ENCODE measurements at places on chromosomes 2 and 18. TPM values are rescaled to one million over a fixed set of nuclear protein-coding genes. Genes with fewer than 3 reads are reported as not detected.

GRCh38 chr18:22026362-22026761 lies 143.0 kb upstream of the GATA6 start:
- no peaks in the 10 kb centered on the region for H3K36me3 ChIP-seq
- no peaks in the 10 kb centered on the region for H3K4me1 ChIP-seq
- no peak for DNase-seq
- H3K27ac ChIP-seq, result no peak overlapping the region
- no peak overlapping the region for H3K4me3 ChIP-seq

GRCh38 chr2:239250216-239251081 lies 150.4 kb downstream of the HDAC4 start:
- no peak overlapping the region for H3K4me3 ChIP-seq
- H3K36me3 ChIP-seq, result no peaks in the 10 kb centered on the region
- H3K27me3 ChIP-seq, result no peaks in the 10 kb centered on the region

GRCh38 chr2:83582589-83582988 lies 876.5 kb downstream of the SUCLG1 start:
- H3K27ac ChIP-seq, result no peak overlapping the region
- H3K4me1 ChIP-seq, result no peaks in the 10 kb centered on the region
- no peaks in the 10 kb centered on the region for H3K27me3 ChIP-seq
- H3K36me3 ChIP-seq, result no peaks in the 10 kb centered on the region
- no peak overlapping the region for H3K4me3 ChIP-seq

DNA sequence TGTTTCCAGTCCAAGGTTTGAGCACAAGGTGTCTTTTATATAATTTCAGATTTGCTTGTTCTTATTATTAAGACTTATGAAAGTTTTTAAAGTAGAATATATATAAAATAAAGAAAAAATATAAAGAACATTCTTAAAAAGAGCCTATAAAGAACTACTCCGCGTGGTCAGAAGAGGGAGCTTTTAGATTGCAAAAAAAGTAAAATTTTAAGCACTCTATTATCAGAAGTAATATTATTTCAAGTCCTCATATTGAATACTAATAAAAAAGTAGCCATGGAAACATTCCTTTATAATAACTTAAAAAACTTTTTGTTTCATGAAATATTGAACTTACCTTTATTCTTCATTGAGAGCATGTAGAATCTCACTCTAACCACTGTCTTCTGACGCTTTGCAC lies 51.4 kb downstream of the LINC00305 start:
- no peaks in the 10 kb centered on the region for H3K36me3 ChIP-seq
- no peak overlapping the region for H3K4me3 ChIP-seq
- no peak overlapping the region for H3K27ac ChIP-seq
- H3K27me3 ChIP-seq, result peaks cover 1% of the 10 kb centered on the region

GRCh38 chr18:57581301-57581934 lies 5.1 kb downstream of the FECH start:
- no peaks in the 10 kb centered on the region for H3K4me1 ChIP-seq
- no peaks in the 10 kb centered on the region for H3K27me3 ChIP-seq

DNA sequence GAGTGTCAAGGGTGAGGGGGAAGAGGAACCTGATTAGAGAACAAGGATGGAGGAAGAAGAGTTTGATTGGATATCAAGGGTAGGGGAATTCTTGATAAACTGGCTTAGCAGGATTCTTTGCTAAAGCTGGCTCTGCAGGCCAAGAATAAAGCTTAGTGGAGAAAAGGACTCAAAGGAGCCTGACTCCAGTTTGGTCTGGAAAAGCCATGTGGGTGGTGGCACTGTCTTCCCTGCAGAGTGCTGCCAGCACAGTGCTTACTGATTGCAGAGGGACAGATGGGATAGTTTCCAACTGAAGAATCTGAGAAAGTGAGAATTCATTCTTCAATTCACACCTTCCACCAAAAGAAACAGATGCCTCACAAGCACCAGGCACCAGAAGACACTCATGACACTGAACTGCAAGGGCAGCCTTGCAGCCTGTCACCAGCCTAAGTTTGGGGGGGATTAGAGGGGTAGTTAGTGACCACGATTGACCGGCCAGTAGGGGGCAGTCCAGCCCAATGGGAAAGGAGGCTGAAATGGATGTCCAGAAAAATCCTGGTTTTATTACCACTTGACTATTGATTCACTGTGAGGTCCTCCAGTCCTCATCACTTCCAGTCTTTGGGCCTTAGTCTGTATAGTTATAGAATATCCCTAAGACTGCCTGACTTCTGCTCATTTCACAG lies 334.5 kb downstream of the SMAD2 start:
- H3K27ac ChIP-seq, result no peak overlapping the region
- no peak for DNase-seq
- H3K27me3 ChIP-seq, result no peaks in the 10 kb centered on the region
- H3K4me3 ChIP-seq, result no peak overlapping the region
- no peaks in the 10 kb centered on the region for H3K36me3 ChIP-seq

DNA sequence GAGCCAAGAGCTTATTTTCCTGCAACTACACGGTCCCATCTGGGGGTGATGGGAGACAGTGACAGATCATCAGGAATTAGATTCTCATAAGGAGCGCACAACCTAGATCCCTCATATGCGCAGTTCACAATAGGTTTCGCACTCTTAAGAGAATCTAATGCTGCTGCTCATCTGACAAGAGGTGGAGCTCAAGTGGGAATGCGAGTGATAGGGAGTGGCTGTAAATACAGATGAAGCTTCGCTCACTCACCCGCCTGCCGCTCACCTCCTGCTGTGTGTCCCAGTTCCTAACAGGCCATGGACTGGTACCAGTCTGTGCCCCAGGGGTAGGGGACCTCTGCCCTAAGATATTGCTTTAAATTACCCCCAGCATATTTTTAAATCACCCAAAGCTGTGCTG lies 10.8 kb downstream of the LRRFIP1 start:
- peaks cover 6% of the 10 kb centered on the region for H3K4me1 ChIP-seq
- H3K27me3 ChIP-seq, result no peaks in the 10 kb centered on the region
- H3K4me3 ChIP-seq, result no peak overlapping the region
- no peak overlapping the region for H3K27ac ChIP-seq
- no peak for DNase-seq
- H3K36me3 ChIP-seq, result no peaks in the 10 kb centered on the region

DNA sequence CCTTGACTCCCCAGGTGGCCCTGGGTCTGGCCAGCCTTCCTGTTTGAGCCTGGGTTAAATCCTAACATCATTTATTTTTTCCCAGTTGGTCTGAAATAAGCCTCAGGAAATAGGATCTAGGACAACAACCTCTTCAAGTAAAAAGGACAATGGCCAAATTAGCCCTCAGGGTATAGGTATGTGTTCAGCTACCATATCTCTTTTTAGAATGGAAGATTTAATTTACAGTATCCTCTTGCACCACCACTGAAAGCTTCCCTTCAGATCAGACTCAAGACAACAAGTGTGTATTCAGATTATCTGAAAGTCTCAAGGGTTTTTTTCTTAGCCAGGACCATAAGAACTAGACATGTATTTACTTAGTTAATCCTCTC lies 61.6 kb upstream of the CXCR4 start:
- no peak overlapping the region for H3K27ac ChIP-seq
- H3K4me3 ChIP-seq, result no peak overlapping the region
- H3K4me1 ChIP-seq, result no peaks in the 10 kb centered on the region
- DNase-seq, result no peak
- H3K27me3 ChIP-seq, result no peaks in the 10 kb centered on the region

GRCh38 chr18:65359479-65359878 lies 391.3 kb upstream of the CDH7 start:
- H3K27me3 ChIP-seq, result no peaks in the 10 kb centered on the region
- no peak for DNase-seq
- H3K36me3 ChIP-seq, result no peaks in the 10 kb centered on the region
- no peak overlapping the region for H3K27ac ChIP-seq
- H3K4me1 ChIP-seq, result no peaks in the 10 kb centered on the region

DNA sequence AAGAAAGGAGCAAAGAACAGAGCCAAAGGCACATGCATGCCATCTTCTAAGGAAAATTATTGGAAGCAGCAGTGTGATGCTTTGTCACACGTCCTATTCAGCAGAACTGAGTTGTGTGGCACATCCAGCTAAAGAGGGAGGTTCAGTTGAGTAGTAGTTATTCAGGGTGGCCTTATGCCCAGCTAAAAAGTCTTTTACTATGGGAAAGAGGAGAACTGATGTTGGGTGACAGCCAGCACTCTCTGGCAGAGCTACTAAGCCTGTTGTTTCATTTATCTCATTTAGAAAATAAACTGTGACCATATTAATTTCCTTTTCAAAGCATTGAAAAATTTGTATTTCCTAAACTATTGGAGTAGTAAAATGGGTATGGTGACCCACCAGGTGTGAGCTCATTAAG lies 18.5 kb downstream of the ITGA6 start:
- no peaks in the 10 kb centered on the region for H3K36me3 ChIP-seq
- H3K4me1 ChIP-seq, result no peaks in the 10 kb centered on the region
- H3K27ac ChIP-seq, result no peak overlapping the region
- no peak overlapping the region for H3K4me3 ChIP-seq
- no peak for DNase-seq
- no peaks in the 10 kb centered on the region for H3K27me3 ChIP-seq

- no peaks in the 10 kb centered on the region for H3K36me3 ChIP-seq
- DNase-seq, result no peak
- no peaks in the 10 kb centered on the region for H3K27me3 ChIP-seq
- no peaks in the 10 kb centered on the region for H3K4me1 ChIP-seq
- no peak overlapping the region for H3K27ac ChIP-seq
These were observed 17.5 kb downstream of the SERTAD2 start for GRCh38 chr2:64635976-64636911.

- H3K36me3 ChIP-seq, result no peaks in the 10 kb centered on the region
- H3K27me3 ChIP-seq, result no peaks in the 10 kb centered on the region
- no peak overlapping the region for H3K4me3 ChIP-seq
- peak overlapping the region; percentile 44 for H3K27ac ChIP-seq
These were observed 74.1 kb downstream of the CABYR start for GRCh38 chr18:24212939-24213338.

- DNase-seq, result no peak
- H3K4me3 ChIP-seq, result no peak overlapping the region
- H3K4me1 ChIP-seq, result peaks cover 2% of the 10 kb centered on the region
- H3K27me3 ChIP-seq, result no peaks in the 10 kb centered on the region
- no peaks in the 10 kb centered on the region for H3K36me3 ChIP-seq
- H3K27ac ChIP-seq, result no peak overlapping the region
These were observed 12.5 kb downstream of the FAP start for GRCh38 chr2:162230761-162231160.

- H3K27me3 ChIP-seq, result no peaks in the 10 kb centered on the region
- no peak overlapping the region for H3K4me3 ChIP-seq
- H3K36me3 ChIP-seq, result no peaks in the 10 kb centered on the region
These were observed 63.1 kb downstream of the MARCO start for GRCh38 chr2:119005051-119005450.

DNA sequence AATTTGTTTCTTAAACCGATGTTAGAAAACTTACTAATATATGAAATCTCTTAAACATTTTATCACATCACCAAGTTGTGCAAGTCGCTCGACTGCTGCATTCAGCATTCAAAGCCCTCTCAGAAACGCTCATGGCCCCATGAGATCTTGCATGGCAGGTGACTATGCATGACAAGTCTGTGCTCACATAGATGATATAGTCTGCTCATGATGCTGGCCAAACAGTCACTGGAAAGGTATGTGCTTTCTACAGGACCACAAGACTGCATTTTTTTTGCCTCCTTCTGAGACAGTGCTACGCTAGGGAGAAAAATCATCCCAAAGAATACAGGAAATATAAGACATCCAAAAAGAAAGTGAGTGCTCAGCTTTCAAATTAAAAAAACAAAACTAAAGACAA lies 98.3 kb upstream of the ZBTB14 start:
- no peaks in the 10 kb centered on the region for H3K4me1 ChIP-seq
- DNase-seq, result no peak
- H3K36me3 ChIP-seq, result no peaks in the 10 kb centered on the region

DNA sequence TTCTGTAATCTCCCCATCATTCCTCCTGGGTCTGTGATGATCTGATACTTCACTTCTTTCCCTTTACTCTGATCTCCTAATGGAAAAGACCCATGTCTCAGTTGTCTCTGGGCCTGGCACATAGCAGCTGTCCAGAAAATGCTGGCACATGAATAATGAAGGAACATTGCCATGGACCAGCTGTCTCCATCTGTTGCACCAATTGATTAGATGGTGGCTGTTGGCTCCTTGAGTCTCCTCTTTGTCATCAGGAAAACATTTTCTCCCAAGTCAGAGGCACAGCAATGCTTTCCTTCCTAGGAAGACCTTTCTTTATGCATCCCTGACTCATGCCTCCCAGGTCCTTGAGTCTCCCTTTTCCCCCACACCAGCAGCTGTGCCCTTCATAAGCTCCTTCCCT lies 286.2 kb upstream of the CXCR4 start:
- H3K4me3 ChIP-seq, result no peak overlapping the region
- H3K36me3 ChIP-seq, result no peaks in the 10 kb centered on the region
- no peak overlapping the region for H3K27ac ChIP-seq
- no peak for DNase-seq
- H3K27me3 ChIP-seq, result peaks cover 6% of the 10 kb centered on the region
- H3K4me1 ChIP-seq, result no peaks in the 10 kb centered on the region

- H3K4me1 ChIP-seq, result no peaks in the 10 kb centered on the region
- H3K36me3 ChIP-seq, result no peaks in the 10 kb centered on the region
- peak; percentile 40 for DNase-seq
- H3K4me3 ChIP-seq, result no peak overlapping the region
- H3K27ac ChIP-seq, result no peak overlapping the region
These were observed 15.0 kb upstream of the TRAF3IP1 start for GRCh38 chr2:238305092-238305862.

DNA sequence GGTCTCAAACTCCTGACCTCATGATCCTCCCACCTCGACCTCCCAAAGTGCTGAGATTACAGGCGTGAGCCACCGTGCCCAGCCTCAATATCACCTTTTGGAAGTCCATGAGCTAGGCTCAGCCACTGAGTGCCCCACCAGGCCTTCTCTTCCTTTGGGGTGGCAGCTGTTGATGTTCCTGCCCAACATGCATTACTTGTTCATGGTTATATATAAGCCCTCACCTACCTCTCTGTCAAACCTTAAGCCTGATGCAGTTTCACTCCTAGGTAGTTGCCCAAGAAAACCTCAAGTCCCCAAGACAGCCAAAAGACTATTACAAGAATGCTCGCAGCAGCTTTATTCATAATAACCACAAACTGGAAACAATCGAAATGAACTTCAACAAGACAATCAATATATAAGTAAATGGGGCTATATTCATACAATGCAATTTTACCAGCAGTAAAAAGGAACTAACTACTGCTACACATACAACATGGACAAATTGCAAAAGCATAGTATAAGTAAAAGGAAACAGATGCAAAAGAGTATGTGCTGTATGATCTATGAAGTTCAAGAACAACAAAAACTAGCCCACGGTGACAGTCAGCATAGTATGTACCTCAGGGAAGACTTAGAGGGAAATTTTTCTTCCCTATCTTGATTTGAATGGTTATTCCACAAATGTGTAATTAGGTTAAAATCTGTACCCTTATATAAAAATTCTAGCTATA lies 59.6 kb upstream of the REL start:
- H3K4me3 ChIP-seq, result no peak overlapping the region
- no peak overlapping the region for H3K27ac ChIP-seq
- H3K36me3 ChIP-seq, result no peaks in the 10 kb centered on the region
- H3K4me1 ChIP-seq, result no peaks in the 10 kb centered on the region

GRCh38 chr2:120672526-120673204 lies 63.0 kb upstream of the GLI2 start:
- no peak for DNase-seq
- H3K27me3 ChIP-seq, result no peaks in the 10 kb centered on the region
- no peaks in the 10 kb centered on the region for H3K36me3 ChIP-seq
- no peak overlapping the region for H3K4me3 ChIP-seq
- H3K27ac ChIP-seq, result no peak overlapping the region

- no peaks in the 10 kb centered on the region for H3K36me3 ChIP-seq
- H3K27ac ChIP-seq, result no peak overlapping the region
- H3K27me3 ChIP-seq, result no peaks in the 10 kb centered on the region
These were observed 126.3 kb downstream of the C2orf74 start for GRCh38 chr2:61288070-61288841.

The TMEM214 gene
- 96.4 TPM for total RNA-seq

The CAVIN2 gene
- 37.8 TPM for total RNA-seq

The RNF144A gene
- 6.7 TPM for total RNA-seq

The MERTK gene
- 29.7 TPM for total RNA-seq

The LYPD6B gene
- not detected for total RNA-seq

The MAT2A gene
- 397 TPM for total RNA-seq

The EVX2 gene
- total RNA-seq, result not detected

The ICOS gene
- total RNA-seq, result 0.49 TPM

The GRHL1 gene
- total RNA-seq, result 1.6 TPM

The HNMT gene
- total RNA-seq, result 35.8 TPM
